ENCODE measurements at places on chromosomes 12 and 14.

- DNase-seq = peak; percentile 70
These were observed 9.8 kb downstream of the GALNT4 start for GRCh38 chr12:89514751-89515150.

GRCh38 chr12:32440120-32440865 is 40.9 kb downstream of the FGD4 start:
- DNase-seq = no peak

- no peak for DNase-seq
These were observed 401.8 kb downstream of the BTG1 start for GRCh38 chr12:91743704-91744321.

DNA sequence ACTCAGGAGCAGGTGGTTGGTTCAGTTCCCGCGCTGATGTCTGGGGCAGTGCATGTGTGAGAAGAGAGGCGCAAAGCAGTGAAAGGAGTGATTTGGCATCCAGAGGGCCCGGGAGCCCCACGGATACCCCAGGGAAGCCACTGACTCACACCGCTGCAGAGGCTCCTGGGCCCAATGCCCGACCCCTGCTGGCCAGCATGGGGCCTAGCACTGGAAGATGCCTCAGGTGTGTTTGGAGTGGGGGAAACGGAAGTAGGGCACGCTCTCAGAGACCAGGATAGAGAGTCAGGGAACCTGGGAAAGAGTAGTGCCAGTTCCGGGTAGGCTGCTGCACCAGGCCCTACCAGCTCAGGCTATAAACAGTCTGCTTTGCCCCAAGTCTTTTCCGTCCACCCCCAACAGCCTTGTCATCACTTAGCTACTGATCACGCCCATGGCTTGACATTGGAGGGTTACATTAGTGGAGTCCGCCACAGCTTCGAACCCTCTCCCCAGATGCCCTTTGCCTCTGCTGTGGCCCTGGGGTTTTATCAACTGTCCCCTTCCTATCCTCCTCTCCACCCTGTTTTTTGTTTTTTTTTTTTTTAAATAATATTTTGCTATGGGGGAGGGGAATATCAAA is 9.5 kb upstream of the CSAD start:
- DNase-seq = peak; percentile 28

DNA sequence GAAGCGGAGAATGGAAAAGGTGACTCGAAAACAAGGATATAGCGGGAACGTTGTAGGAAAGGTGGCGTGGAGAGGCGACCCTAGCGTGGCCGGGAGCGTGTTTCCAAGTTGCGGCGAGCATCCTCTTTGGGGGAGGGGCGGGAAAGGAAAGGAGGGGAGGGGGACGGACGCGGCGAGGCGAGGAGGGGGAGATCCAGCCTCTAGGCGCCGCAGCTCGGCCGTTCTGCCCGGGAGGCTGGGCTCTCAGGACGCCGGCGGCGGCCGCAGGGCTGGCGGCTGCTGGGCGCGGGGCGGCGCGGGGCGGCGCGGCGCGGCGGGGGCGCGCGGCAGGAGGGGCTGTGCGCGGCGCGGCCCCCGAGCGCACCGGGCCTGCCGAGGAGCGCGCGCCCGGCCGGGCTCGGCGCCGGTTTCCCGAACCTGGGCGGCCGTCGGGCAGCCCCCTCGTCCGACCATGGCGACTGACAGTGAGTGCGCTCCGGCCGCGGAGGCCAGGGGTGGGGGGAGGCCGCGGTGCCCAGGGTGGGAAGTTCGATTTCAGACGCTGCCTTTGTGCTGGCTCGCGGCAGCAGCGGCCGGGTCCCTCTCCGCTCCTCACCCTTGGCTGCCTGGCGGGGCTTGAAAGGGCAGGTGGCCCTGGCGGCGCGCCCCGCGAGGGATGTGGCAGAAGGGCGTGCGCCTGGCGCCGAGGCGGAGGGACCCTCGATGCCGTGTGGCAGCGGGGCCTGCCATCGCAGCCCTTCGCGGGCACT is 50.3 kb downstream of the SNAPC1 start:
- DNase-seq = no peak

GRCh38 chr14:64760146-64760755 is 56.0 kb downstream of the PLEKHG3 start:
- DNase-seq = peak; percentile 58

DNA sequence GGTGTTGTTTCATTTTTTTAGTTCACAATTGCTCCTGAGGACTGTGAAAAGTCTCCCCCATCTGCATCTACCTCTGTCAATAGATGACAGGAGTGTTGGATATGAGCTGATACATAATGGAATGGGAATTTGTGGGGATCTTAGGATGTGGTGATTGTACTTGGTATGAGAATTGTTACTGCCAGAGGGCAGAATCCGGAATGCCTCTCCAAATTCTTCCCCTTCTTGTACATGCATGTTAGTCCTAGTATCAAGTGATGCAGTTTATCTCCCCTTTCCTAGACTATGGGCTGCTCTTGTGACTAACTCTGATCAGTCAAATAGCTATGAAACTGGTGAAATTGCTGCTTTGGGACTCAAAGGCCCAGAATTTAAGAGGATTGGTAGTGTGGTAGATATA is 24.8 kb upstream of the NOVA1 start:
- DNase-seq = no peak

- DNase-seq = no peak
These were observed 260.8 kb downstream of the TTC8 start for GRCh38 chr14:89085231-89085731.

DNA sequence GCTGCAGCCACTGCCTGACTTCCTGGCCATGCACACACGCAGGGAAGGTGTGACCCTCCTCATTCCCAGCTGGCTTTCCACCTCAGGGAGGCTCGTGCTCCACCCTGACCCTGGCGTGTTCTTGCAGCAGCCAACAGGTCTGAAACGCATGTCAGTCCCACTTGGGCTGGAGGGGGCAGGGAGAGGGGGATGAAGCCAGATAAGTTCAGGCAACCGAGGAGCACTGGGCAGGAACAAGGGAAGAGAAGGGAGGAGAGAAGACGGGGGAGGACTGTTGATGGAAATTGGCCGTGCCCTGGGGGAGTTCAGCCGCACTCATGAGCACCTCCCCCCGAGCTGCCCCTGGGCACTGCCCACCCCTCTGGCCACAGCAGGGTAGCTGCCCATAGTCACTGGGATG is 182.4 kb upstream of the PRMT8 start:
- DNase-seq = no peak

GRCh38 chr12:109553483-109553882 is 19.8 kb downstream of the MMAB start:
- DNase-seq = no peak
